ENCODE measurements at places on chromosomes 1 and 21.

DNA sequence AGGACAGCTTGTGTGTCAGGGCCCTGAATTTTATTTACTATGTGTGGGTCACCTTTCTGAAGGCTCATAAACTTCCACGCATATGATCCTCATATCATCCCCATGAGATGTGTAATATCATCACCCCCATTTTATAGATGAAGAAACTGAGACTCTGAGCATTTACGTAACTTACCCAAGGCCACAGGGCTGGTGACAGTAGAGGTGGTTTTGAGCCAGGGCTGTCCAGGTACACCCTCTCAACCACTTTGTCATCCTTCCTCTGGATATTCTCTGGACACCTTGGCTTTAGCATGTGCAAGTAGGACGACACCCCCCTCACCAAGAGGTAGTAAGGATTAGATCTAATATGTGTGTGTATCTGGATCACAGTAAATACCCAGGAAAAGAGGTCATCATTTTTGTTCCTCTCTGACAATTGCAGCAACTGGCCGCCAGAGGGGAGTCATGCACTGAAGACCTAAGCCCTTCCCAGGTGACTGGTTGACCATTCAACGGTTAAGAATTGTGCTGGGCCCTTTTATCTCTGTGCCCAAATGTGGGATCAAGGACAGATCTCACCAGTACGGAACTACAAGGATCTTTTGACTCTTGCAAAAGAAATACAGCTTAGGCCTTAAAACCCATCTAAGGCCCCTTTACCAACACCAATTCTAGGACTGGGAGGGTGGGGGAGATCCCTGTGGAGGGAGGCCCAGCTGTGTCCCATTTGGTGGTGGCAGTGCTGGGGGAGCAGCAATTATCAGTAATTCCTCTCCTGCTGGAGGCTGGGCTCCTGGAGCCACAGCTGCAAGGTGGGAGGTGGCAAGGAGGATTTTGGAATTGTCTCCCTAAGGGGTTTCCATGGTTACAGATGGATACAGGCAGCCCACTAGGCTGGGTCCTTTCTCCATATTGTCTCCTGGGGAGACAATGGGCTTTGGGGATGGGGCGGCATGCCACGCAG is 13.7 kb upstream of the E2F2 start:
- peak; percentile 75 for DNase-seq

- no peak for DNase-seq
Observed at GRCh38 chr1:13675151-13675651, 24.8 kb upstream of the PRDM2 start.

DNA sequence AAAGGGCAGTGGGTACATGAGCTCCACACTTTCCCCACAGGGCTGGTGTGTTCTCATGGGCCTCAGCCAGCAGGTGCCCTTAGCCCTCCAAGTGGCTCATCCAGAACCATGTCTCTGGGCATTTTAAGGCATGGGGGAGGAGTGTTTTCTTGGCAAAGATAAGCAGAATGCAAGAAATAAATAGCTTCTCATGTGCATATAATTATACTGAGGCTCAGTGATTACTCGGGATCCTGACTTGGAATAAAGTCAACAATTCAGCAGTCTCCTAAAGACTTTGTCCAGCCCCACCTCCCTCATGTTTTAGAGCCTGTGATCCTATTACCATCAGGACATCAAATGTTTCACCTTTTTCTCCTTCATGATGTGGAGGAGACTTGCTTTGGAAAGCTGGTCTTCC is 92.7 kb upstream of the COG2 start:
- DNase-seq, result no peak

GRCh38 chr1:166721145-166721544 is 118.1 kb upstream of the POGK start:
- DNase-seq, result no peak

- DNase-seq, result peak; percentile 76
Observed at GRCh38 chr1:2044510-2045319, 5.5 kb upstream of the PRKCZ start.

GRCh38 chr1:117818456-117818855 is 111.0 kb downstream of the GDAP2 start:
- no peak for DNase-seq

DNA sequence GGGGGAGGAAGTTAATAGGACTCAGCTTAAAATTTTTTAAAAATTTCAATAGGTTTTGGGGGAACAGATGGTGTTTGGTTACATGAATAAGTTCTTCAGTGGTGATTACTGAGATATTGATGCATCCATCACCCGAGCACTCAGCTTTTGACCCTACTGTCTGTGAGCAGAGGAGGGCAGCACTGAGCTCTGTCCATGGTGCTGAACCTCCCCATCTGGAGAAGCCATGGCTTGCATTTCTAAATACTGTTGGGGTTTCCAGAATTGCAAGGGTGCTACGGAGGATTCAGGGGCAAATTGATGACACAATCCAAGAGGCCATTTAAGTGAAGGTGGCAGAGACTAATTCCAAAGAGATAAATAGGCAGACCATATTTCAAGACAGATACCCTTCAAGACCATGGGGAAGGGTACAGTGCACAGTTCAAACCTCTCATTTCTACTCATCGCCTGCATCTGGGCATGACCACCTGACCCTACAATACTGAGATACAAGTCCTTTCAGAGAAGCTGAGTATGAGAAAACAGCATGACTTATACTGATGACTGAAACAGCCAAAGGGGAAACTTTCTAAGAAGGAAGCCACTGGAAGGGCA is 17.2 kb downstream of the SYT2 start:
- peak; percentile 56 for DNase-seq

- DNase-seq, result no peak
Observed at GRCh38 chr1:26269198-26269550, 10.7 kb upstream of the SH3BGRL3 start.

DNA sequence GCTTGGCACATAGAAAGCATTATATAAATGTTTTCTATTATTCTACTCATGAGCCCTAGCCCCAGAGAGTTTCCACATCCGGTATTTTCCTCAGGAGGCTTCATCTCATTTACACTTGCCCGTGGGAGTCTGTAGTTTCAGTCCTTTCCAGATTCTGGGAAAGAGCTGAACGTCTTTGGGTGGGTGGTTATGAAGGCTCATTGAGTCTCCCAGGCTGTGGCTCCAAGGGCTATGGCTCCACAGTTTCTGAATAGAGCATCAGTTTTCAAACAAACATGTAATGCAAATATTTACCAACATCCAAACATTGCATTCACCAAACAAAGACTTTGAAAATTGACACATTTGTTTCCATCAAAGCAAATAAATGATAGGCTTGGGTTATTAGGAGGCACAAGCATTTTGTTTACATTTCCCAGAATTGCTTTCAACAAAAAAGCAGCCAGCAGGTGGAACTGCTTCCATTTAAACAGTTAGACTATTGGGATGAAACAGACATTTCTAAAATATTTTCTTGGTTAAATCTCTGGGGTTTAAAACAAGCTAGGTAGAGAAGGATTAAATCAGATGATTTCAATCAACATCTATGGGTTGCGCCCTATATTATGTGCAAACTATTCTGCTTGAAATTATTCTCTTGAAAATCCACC is 1.3 kb upstream of the LEMD1 start:
- no peak for DNase-seq

GRCh38 chr1:64745986-64746940 is 1.4 kb downstream of the RAVER2 start:
- DNase-seq, result no peak

DNA sequence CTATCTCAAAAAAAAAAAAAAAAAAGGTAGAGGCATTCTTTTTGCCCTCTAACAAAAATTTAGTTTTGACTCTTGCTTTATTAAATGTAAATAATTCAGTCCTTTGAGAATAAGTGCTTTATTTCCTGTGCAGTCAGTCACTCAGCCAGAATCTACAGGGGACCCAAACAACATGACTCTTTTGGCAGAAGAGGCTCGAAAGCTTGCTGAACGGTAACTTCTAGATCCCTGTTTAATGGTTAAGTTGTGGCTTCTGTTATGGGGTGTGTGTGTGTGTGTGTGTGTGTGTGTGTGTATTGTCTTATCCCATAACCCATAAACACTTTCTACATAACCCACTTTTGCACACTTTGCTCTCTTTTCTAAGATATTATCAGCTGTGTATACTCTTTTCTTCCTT is 54.9 kb upstream of the LAMC2 start:
- DNase-seq, result no peak

DNA sequence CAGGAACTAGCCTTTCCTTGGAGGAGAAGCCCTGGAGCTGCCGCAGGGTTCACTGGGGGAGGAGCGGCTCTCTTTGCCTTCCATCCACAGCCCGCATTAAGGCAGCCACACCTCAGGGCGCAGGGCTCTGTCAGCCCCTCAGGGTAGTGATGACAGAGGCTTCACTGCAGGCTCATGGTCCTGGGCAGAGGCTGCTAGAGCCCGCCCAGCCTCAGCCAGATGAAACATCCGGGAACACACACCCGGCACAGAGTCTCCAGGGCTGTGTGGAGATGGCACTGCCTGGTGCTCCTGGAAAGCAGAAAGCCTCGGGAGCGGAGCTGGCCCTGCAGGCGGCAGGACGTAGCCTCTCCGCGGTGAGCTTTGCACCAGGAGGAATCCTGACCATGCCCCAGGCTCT is 29.4 kb upstream of the PEX10 start:
- DNase-seq, result no peak

DNA sequence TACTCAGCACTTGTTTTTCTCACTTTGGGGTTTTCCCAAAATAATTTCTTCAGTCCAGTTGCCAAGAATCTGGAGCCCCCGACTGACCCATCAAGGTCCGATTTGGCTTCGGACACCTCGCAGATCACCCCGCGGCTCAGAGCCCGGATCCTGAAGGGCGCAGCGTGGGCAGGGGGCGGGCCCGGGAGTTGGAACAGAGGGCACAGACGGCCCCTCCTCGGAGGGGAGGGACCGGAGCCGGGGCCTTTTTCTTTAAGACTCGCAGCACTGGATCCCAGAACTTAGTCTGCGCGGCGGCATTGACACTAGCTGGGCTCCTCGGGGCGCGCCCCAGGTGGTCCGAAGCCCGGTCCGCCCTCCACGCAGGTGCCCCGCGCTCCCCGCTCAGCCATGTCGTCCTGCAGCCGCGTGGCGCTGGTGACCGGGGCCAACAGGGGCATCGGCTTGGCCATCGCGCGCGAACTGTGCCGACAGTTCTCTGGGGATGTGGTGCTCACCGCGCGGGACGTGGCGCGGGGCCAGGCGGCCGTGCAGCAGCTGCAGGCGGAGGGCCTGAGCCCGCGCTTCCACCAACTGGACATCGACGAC is at the start of gene CBR3:
Gene CBR3 (plus strand): TSS at position 277 of the 588 bp plus-strand sequence. CDS start 114 bp downstream, at position 391.
- DNase-seq, result peak; percentile 68

DNA sequence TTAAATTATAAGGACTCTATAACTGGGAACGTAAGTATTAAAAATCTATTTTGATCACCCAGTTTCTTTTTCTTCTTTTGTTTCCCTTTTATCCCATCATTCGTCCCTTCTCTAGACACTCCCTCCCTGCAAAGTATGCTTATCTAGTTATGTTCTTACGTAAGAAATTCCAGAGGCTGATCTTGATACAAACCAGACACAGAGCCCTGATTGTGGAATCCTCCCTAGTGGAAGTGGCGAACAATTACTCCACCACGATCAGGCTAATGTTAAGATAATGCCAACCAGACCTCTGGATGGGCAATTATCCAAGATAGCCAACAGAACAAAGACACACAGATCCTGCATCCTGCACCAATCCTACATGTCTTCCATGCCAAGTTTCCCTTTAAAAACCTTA is 1557.4 kb downstream of the PLA2G4A start:
- DNase-seq, result no peak

DNA sequence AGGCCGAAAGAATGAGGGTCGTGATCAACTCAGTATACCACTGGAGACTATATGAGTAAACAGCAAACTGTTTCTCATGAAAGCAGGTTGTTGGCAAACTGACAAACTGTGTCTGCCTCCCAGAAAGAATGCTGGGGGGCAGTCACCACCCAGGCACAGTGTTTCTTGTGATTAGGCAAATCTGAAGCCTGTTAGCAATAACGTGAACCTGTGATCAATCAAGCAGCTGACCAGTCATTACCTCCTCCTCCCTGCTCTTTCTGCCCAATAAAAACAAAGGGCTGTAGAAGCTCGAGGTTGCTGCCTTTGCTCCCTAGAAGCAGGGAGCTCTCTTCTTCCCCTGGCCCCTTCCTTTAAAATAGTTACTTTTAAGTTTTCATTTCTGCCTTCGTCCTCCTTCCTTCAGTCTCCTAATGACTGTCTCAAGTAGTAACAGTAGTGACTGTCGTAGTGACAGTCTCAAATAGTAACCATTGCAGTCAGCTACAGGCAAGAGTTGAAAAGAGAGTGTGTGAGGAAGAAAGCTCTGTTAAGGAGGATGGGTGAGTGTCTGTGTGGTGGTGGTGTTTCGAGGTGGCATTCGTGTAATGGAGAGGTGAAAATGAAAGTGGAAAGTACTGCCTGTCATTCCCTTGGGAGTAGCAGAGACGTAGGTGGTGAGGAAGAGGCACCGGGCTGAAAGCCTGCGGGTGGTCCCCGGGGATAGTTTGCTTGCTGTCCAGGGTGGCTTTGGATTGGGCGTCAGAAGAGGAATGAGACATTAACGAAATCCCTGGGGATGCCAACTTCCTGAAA is 14.5 kb downstream of the HHAT start:
- no peak for DNase-seq

GRCh38 chr21:34946916-34947534 is 102.1 kb downstream of the RUNX1 start:
- DNase-seq, result peak; percentile 41

DNA sequence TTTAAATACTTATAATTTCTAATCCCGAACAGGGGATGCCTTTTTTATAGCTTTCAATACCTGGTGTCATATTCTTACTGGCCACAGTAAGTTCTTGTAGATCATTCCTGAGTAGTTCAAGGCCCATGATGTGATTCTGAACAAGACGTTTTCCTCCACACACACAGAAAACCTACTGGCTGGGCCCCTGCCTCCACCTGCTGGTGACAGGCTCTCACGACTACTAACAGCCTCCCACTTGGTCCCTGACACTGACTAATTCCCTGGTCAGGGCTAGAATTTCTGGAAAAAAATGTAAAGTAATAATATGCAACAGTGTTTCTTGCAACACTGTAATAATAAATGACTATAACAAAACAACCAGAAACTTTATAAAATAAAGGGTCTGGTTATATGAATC is 50.4 kb upstream of the RIPK4 start:
- DNase-seq, result peak; percentile 36

- DNase-seq, result no peak
Observed at GRCh38 chr1:103283371-103283770, 175.0 kb upstream of the COL11A1 start.

DNA sequence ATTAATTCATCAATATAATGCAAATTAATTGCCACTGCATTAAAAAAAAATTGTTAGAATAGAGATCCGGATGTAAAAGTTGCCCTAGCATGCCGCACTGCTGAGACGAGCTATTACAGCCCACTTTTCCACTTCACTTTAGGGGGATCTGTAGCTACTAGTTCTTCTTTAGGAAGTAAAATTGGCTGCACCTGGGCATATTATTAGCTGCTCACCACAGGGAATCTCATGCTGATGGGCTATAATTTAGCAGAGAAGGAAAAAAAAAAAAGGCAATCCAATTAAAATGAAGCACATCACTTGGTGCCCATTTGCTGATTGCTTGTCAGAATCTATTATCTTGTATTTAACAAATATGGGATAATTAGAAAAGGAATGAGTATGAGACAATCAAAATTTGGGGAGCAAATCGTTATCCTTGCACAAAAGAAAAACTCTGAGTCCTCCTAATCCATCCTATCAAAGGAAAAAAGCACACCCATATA is 233.4 kb downstream of the DSCAM start:
- no peak for DNase-seq

- DNase-seq, result no peak
Observed at GRCh38 chr1:45787905-45788304, 15.5 kb upstream of the MAST2 start.
